ENCODE measurements at places on chromosomes 16 and 17.
A peak's percentile ranks its signal among the peaks of the same experiment; 100 is the strongest.

DNA sequence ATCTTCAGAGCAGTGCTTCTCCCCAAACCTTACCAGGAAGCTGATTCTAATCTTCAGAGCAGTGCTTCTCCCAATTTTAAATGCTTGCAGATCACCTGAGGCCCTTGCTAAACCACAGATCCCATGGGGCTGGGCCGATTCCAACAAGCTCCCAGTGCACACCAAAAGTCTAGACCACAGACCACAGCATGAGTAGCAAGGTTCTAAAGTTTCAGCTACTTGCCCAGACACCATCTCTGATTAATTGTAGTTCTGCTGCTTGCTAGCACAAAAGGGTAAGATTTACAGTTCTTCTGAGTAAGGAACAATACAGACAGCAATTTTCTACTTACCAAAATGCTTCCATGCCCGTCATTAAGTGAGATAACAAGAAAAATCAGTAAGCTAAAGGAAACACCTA lies 12.2 kb downstream of the CLEC3A start:
- no peak overlapping the region for H3K27ac ChIP-seq
- no peaks in the 10 kb centered on the region for H3K27me3 ChIP-seq
- no peak for DNase-seq
- no peak overlapping the region for H3K4me3 ChIP-seq

- no peak overlapping the region for H3K4me3 ChIP-seq
- no peaks in the 10 kb centered on the region for H3K4me1 ChIP-seq
- no peaks in the 10 kb centered on the region for H3K27me3 ChIP-seq
- DNase-seq = no peak
Measured at GRCh38 chr17:64320613-64321553, 57.8 kb upstream of the TEX2 start.

DNA sequence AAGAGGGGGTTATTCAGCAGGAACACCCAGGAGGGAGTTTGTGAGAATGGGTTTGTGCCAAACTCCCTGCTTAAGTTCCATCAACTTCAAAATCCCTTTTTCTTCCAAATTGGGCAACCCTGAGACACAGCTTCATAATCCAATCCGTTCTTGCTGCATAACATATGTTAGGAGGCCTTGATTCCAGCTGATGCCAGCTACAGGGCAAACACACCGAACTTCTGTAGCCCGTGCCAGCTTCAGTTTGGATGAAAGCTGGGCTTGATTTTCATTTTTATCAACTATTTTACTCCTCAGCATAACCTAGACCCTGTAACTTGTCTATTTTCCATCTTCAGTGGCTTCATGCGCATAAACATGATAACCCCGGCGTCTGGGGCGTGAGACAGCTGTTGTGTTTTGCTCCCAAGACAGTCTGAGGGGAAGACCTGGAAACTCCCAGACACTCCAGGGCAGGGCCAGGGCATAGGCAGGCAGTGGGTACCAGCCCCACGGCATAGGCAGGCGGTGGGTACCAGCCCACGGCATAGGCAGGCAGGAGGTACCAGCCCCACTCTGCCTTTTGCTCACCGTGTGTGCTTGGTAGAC lies 220.4 kb downstream of the C16orf95 start:
- H3K27me3 ChIP-seq = no peaks in the 10 kb centered on the region
- H3K27ac ChIP-seq = no peak overlapping the region
- H3K36me3 ChIP-seq = no peaks in the 10 kb centered on the region
- H3K4me3 ChIP-seq = no peak overlapping the region
- no peak for DNase-seq

- H3K36me3 ChIP-seq = no peaks in the 10 kb centered on the region
- DNase-seq = no peak
- H3K27ac ChIP-seq = peak overlapping the region; percentile 97
- H3K27me3 ChIP-seq = no peaks in the 10 kb centered on the region
- peaks cover 36% of the 10 kb centered on the region for H3K4me1 ChIP-seq
Measured at GRCh38 chr17:82127315-82127595, 29.2 kb upstream of the FASN start.

- H3K4me3 ChIP-seq = no peak overlapping the region
- H3K27me3 ChIP-seq = no peaks in the 10 kb centered on the region
- H3K36me3 ChIP-seq = peaks cover 34% of the 10 kb centered on the region
- H3K4me1 ChIP-seq = no peaks in the 10 kb centered on the region
- no peak overlapping the region for H3K27ac ChIP-seq
- DNase-seq = peak; percentile 62
Measured at GRCh38 chr17:42720996-42721583, 23.8 kb downstream of the EZH1 start.

DNA sequence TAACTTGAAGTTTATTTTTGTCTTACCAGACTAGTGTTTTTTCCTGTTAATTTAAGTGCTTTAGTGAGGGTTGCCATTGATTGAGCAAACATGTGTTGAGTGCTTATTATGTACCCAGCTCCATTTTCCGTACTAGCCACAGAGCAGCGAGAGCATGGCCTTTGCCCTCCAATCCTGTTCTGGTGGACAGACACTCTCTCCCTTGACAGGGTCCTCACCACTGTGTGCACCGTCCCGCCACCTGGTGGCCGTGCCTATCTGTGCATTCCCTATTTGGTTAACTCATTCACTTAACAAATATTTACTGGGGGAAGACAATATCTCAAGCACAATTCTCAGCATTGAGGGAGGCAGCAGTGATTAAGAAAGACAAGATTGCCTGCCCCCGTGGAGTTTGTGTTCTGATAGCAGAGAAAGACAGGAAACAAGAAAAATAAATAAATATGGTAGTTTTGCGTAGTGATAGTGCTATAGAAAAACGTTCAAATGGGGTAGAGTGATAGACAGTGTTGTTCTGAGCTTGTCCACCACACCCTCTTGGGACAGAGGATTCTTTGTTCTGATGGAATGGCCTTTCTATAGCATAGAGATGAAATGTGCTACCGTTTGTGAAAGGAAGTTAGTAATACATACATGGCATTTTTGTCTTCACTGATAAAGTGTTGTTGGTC lies 13.0 kb downstream of the CDH13 start:
- H3K27me3 ChIP-seq = no peaks in the 10 kb centered on the region
- H3K4me3 ChIP-seq = no peak overlapping the region
- DNase-seq = no peak
- H3K4me1 ChIP-seq = no peaks in the 10 kb centered on the region
- H3K27ac ChIP-seq = no peak overlapping the region

GRCh38 chr17:13030459-13031300 lies 12.9 kb upstream of the ELAC2 start:
- peak; percentile 55 for DNase-seq
- H3K4me1 ChIP-seq = peaks cover 12% of the 10 kb centered on the region
- no peaks in the 10 kb centered on the region for H3K27me3 ChIP-seq
- no peak overlapping the region for H3K27ac ChIP-seq

GRCh38 chr17:80119839-80120238 lies 18.5 kb downstream of the GAA start:
- H3K4me3 ChIP-seq = no peak overlapping the region
- H3K36me3 ChIP-seq = no peaks in the 10 kb centered on the region
- no peaks in the 10 kb centered on the region for H3K27me3 ChIP-seq
- no peak for DNase-seq

DNA sequence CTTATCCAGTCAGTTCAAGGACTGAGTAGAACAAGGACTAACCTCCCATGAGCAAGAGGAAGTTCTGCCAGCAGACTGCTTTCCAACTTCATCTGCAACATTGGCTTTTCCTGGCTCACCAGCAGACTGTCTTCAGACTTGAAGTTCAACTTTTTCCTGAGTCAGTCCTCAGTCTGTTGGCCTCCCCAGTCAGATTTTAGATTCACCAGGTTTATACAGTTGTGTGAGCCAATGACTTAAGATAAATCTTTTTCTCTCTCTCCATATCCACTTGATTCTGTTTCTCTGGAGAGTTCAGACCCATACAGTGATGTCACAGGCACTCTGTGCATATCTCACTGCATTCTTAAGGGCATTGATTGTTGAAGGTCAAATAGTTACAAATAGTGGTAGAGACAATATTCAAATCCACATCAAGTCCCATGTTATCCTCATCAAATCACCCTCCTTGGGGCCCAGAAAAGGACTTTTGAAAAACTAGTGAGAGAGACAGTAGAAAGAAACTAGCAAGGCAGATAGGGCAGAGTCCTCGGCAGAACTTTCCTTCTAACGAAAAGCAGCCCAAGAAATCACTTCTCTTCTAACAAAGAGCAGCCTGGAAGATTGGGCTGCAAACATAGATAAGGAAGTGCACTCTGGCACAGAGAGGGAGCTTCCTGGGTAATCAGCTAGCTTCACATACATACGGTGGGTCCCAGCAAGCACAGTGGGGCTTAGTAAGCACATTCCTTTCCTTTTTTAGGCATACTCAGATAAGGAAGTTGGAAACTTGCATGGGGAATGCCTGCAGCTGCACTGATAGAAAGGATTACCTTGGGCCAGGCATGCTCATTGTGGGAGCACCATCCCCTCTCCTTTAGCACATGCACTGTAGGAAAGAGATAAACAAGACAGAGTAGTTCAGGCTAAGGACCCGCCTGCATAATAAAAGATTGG lies 132.3 kb upstream of the FAM20A start:
- H3K4me1 ChIP-seq = no peaks in the 10 kb centered on the region
- no peak overlapping the region for H3K4me3 ChIP-seq
- no peak overlapping the region for H3K27ac ChIP-seq
- no peak for DNase-seq

DNA sequence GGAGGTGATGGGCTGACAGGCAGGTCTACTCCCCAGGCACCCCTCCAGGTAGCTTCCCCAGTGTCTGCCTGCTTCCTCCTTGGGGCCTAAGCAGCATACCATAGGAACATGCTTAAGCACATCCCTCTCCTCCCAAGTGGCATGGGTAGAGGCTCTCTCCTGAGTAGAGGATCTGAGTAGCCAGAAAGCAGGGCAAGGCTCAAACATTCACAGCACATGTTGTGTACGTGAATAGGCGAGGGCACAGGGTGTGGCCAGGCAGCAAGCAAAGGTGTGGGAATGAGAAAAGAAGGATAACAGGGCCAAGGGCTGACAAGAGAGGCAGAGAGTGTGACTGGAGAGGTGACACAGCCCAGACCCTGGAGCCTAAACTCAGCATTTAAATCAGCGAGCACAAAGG lies 29.7 kb upstream of the GFOD2 start:
- H3K4me1 ChIP-seq = no peaks in the 10 kb centered on the region
- H3K27me3 ChIP-seq = no peaks in the 10 kb centered on the region
- no peaks in the 10 kb centered on the region for H3K36me3 ChIP-seq
- no peak overlapping the region for H3K27ac ChIP-seq
- H3K4me3 ChIP-seq = no peak overlapping the region

GRCh38 chr16:82011199-82011641 lies at the start of gene SDR42E1:
Gene SDR42E1, minus strand, starts transcription at chr16:82011470. Its CDS starts 10,612 bp downstream, at chr16:82000858.
- H3K4me3 ChIP-seq = peak within 1 kb of the TSS; percentile 75
- peaks cover 10% of the 10 kb centered on the region for H3K36me3 ChIP-seq
- no peaks in the 10 kb centered on the region for H3K4me1 ChIP-seq
- peak; percentile 63 for DNase-seq

- no peak overlapping the region for H3K4me3 ChIP-seq
- H3K27ac ChIP-seq = no peak overlapping the region
- DNase-seq = no peak
- H3K4me1 ChIP-seq = peaks cover 9% of the 10 kb centered on the region
Measured at GRCh38 chr17:4232168-4232813, 31.5 kb downstream of the ANKFY1 start.

GRCh38 chr17:5418858-5419355 lies 555 bp downstream of the NUP88 start:
- DNase-seq = no peak
- H3K4me3 ChIP-seq = peak overlapping the region; percentile 93
- peaks cover 26% of the 10 kb centered on the region for H3K4me1 ChIP-seq
- H3K36me3 ChIP-seq = peaks cover 26% of the 10 kb centered on the region

GRCh38 chr17:79561486-79562133 lies 49.2 kb downstream of the RBFOX3 start:
- no peaks in the 10 kb centered on the region for H3K4me1 ChIP-seq
- H3K36me3 ChIP-seq = no peaks in the 10 kb centered on the region
- H3K4me3 ChIP-seq = no peak overlapping the region
- DNase-seq = no peak
- H3K27ac ChIP-seq = no peak overlapping the region

DNA sequence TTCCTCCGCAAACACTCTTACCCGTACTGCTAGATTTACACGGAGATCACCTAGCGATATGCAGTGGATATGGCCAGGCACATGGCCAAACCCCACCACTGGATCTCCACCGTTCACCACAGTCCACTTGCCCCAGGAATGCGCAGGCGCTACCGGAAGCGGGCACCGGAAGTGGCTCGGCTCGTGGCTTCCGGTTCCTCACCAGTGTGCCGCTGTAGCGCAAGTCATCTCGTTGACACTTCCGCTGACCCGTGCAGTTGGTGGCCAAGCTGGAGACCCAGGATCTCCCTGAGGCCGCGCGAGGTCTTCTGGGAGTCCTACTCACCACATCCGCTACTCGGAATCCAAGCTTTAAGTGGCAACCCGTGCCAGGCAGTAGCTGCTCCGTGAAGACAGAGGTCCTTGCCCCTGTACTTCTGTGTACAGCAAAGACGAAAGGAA lies 11.5 kb downstream of the ZNF597 start:
- no peaks in the 10 kb centered on the region for H3K4me1 ChIP-seq
- no peaks in the 10 kb centered on the region for H3K27me3 ChIP-seq
- no peak overlapping the region for H3K27ac ChIP-seq
- H3K4me3 ChIP-seq = no peak overlapping the region
- DNase-seq = peak; percentile 11

- DNase-seq = no peak
- no peaks in the 10 kb centered on the region for H3K36me3 ChIP-seq
- H3K4me1 ChIP-seq = no peaks in the 10 kb centered on the region
Measured at GRCh38 chr16:35319536-35320192, 1860.3 kb downstream of the TP53TG3F start.

DNA sequence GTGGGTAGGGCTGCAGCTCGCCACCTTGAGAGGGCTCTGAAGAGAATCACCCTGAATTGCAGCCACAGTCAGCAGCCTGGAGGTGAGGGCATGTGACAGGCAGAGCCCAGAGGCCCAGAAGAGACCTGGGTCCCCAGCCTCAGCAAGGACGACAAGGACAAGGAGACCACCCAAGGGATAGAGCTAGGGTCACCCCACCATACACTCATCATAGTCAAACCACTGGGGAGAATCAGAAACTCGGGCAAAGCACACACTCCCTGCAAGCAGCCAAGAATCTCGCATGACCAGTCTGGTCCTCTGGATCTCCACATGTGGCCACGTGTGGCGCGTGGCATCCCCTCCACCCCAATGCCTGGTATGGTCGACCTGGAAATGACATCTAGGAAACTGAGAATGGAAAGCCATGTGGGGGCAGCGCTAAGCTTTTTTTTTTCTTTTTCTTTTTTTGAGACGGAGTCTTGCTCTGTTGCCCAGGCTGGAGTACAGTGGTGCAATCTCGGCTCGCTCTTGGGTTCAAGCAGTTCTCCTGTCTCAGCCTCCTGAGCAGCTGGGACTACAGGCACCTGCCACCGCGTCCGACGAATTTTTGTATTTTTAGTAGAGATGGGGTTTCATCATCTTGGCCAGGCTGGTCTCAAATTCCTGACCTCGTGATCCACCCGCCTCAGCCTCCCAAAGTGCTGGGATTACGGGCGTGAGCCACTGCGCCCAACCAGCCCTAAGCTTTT lies 4.6 kb upstream of the SPHK1 start:
- peaks cover 2% of the 10 kb centered on the region for H3K4me1 ChIP-seq
- H3K27ac ChIP-seq = no peak overlapping the region
- no peaks in the 10 kb centered on the region for H3K36me3 ChIP-seq

Data from naive thymus-derived CD4-positive, alpha-beta T cell (primary cell).